H9 (cell line): ENCODE measurements at places on chromosomes 3 and 15. TPM values are rescaled to one million over a fixed set of nuclear protein-coding genes. Genes with fewer than 3 reads are reported as not detected.

- H3K27ac ChIP-seq, result no peak overlapping the region
- peaks cover 2% of the 10 kb centered on the region; the same call in 1 of the 2 replicates for H3K4me1 ChIP-seq
- H3K36me3 ChIP-seq, result peaks cover 8% of the 10 kb centered on the region
- no peak overlapping the region for H3K4me3 ChIP-seq
Measured at GRCh38 chr3:161631536-161631935, 134.9 kb downstream of the OTOL1 start.

Gene ZCWPW2
- total RNA-seq, result 0.31 and 0.35 TPM in 2 replicates

Gene CHCHD4
- 13.3 and 13.7 TPM in 2 replicates for total RNA-seq

- no peak overlapping the region for H3K27ac ChIP-seq
- no peaks in the 10 kb centered on the region for H3K36me3 ChIP-seq
- no peaks in the 10 kb centered on the region for H3K4me1 ChIP-seq
- H3K27me3 ChIP-seq, result no peaks in the 10 kb centered on the region
- no peak for DNase-seq
Measured at GRCh38 chr15:38425269-38425668, 28.7 kb upstream of the FAM98B start.

DNA sequence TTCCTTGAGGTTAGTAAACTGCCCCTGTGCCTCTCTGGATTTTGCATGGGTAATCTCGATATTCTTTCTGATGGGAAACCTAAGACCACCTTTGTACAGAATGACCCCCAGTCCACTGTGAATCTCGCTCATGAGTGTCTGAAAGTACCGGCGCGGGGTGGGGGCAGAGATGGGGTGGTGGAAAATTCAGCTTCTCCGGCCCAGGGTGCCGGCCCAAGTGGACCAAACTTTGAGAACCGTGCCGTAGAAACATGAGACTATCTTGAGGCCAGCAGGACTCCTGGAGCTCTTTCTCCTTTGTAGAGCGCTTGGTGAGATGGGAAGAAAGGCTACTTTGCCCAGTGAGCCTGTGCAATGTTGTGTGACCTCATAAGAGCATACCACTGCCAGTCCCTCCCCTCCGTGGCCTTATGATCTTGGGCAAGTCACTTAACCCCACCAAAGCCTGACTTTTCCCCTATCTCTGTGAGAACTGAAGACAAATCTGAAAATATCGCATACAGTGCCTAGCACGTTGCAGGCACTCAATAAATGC lies 40.4 kb upstream of the VEPH1 start:
- no peak overlapping the region for H3K27ac ChIP-seq
- DNase-seq, result no peak
- peak overlapping the region; percentile 73 for H3K4me3 ChIP-seq
- no peaks in the 10 kb centered on the region for H3K27me3 ChIP-seq
- peaks cover 3% of the 10 kb centered on the region for H3K36me3 ChIP-seq
- H3K4me1 ChIP-seq, result no peaks in the 10 kb centered on the region

DNA sequence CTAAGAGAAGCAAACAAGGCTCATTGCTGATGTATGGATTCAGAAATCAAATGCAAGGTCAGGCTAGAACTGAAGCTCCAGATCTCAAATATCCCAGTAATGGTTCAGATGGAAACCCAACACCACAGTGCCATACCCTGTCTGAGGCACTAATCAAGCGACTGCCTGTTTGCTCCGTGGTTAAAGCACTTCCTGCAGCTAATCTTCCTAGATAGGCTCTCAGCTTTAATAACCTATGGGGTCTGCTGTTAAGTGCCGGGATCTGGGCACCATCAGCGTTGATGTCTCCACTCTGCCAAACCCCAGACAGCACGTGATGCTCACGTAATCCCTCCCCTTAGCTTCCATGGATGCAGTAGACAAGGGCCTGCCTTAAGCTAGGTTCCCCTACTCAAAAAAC lies 262.6 kb downstream of the MECOM start:
- no peaks in the 10 kb centered on the region for H3K36me3 ChIP-seq
- no peaks in the 10 kb centered on the region; the same call in 1 of the 2 replicates for H3K4me1 ChIP-seq
- no peak overlapping the region for H3K27ac ChIP-seq
- H3K27me3 ChIP-seq, result no peaks in the 10 kb centered on the region

- H3K36me3 ChIP-seq, result peaks cover 3% of the 10 kb centered on the region
- no peaks in the 10 kb centered on the region for H3K27me3 ChIP-seq
- no peak overlapping the region for H3K4me3 ChIP-seq
- no peak overlapping the region for H3K27ac ChIP-seq
- DNase-seq, result no peak
Measured at GRCh38 chr3:107718547-107718946, 195.8 kb downstream of the BBX start.
